Testis (tissue), 5 donors: ENCODE measurements at places on chromosomes 4 and X.
A peak's percentile ranks its signal among the peaks of the same experiment; 100 is the strongest.

DNA sequence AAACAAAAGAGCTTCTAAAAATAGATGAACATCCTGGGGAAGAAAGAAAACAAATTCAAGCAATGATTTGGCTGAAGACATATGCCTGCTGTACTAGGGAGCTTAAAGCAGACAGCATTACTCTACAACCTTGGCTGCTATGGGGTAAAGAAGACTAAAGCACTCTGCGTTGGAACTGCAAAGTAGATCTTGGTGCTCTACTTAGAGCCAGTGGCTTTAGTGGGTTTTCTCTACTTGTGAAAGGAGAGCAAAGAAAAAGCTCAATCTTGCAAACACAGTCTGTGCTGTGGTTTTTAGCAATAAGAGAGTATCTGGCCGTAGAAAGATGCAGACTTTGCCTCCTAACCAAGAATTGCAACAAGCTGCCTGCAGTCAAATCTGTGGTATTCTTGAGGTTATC lies 334.7 kb upstream of the NDST3 start:
- DNase-seq, result no peak

GRCh38 chr4:107482546-107482945 lies 237.5 kb downstream of the PAPSS1 start:
- no peak for DNase-seq

- DNase-seq, result no peak
These were observed 97.2 kb downstream of the ADAMTS3 start for GRCh38 chr4:72471816-72472215.

DNA sequence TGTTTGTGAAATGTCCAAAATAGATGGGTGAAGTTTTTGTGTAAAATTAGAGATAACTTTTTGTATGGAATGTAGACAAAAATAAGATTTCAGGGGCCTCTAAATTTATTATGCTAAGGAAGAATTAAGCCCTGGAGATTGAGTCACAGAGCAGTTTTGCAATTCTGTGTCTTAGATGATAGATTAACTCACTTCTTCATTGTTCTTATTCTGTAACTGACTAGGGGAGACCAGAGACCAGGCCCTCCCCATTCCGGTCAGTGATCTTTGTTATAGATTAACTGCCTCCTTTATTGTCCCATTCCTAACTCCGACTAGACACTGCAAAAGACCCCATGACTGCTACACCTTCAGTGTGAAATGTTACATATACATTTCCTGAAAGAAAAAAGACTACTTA lies 238.4 kb upstream of the TAPT1 start:
- DNase-seq, result no peak

DNA sequence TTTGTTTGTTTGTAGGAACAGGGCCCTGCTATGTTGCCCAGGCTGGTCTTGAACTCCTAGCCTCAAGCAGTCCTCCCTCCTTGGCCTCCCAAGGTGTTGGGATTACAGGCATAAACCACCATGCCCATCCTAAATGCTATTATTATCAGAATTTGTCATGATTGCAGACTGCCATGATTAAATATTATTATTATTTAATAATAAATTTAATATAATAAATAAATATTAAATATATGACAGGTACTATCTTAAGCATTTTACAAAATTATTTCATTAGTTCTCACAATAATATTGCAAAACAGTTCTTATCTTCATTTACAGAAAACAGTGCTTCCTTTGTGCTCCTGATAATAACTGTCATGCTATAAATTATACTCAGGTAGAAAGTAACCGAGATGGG lies 133.4 kb upstream of the JADE1 start:
- DNase-seq, result no peak

DNA sequence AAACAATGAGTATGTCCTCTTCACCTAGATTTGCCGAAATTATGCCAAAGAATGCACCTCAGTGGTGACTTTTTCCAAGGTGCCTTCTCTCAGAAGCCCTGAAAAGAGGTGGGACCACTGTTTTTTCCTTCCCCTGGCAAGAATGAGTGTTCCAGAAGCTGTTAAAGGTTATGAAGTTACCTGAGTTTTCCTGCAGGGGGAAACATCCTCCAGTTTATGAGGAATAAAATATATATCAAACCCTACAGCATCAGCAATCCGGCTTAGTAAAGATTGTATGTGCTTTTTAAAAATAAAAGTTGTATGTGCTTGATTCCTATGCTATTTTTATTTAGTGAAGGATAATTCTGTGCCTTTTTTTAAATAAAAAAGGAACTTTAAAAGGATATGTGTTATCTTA lies 73.3 kb downstream of the RBM46 start:
- no peak for DNase-seq

DNA sequence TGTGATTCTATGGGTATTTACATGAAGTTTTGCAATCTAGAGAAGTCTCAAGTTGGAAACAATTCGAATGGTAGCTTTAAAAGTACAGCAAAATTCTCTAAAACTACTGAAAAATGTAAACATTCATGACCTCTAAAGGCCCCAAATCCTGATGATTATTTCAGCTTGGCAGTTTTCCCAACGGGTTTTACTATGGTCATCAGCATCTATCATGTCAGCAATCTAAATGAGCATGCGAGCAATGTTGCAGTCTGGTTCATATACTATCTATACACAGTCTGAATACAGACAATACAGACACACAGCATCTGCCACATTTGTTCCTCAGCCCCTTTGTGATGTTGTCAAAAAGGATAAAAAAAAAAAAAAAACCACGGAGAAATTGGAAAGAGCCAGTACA lies 790.3 kb upstream of the HTR2C start:
- DNase-seq, result no peak

DNA sequence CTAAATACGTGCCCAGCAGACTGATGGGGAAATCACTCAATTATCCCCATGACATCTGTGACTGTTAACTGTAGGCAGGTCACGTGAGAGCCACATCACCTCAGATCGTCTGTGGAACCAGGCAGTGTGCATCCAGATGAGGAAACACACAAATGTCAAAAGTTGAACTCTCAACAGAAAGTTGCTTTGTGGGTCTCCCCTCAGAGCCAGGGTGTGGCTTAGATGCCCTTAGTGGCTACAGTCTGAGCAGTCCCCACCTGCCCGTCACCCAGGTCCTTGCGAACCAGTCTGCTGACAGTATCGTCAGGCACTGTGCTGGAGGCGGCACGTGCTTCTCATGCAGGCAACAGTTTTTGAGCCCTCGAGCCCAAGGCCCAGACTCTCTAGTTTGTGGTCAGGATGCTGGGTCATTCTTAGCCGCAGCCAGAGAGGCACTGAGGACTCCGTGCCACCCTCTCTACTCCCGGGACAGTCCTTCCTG lies 10.8 kb downstream of the TMEM187 start:
- no peak for DNase-seq

GRCh38 chr4:183961795-183962194 lies 56.7 kb downstream of the STOX2 start:
- no peak for DNase-seq

DNA sequence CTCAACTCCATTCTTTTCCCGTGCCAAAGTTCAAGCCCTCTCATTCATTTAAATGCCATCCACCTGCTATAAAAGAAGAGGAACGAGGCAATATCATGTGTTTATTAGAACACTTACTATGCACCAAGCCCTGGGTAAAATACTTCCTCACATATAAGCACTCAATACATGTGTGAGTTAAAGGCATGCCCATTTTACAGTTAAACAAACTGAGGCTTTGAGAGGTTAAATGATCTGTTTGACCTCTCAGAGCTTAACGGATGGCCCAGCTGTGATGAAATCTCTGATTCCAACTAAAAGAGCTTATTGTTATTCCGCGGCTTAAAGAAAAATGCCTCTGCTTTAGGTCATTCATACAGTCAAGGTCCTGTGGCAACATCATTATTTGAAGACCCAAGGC lies 124.3 kb downstream of the HS6ST2 start:
- DNase-seq, result no peak

GRCh38 chrX:6052111-6052745 lies 176.4 kb downstream of the NLGN4X start:
- DNase-seq, result no peak

DNA sequence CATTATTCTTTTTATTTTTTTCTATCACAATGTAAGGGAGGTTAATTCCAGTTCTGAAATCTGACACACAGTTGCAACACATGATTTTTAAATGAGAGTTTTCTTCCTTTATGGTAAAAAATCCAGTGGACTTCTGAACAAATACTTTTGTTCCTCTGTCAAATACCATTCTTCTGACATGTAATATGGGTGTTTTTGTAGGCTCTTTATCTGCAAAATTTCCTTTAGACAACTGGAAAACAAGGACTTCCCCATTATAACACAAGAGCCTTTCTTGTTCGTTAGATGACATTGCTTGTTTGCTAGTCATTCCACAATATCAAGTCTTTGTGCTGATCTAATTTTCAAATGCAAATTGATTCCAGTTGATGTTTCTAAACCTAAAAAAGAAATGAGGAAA lies 7.7 kb downstream of the FANCB start:
- no peak for DNase-seq

DNA sequence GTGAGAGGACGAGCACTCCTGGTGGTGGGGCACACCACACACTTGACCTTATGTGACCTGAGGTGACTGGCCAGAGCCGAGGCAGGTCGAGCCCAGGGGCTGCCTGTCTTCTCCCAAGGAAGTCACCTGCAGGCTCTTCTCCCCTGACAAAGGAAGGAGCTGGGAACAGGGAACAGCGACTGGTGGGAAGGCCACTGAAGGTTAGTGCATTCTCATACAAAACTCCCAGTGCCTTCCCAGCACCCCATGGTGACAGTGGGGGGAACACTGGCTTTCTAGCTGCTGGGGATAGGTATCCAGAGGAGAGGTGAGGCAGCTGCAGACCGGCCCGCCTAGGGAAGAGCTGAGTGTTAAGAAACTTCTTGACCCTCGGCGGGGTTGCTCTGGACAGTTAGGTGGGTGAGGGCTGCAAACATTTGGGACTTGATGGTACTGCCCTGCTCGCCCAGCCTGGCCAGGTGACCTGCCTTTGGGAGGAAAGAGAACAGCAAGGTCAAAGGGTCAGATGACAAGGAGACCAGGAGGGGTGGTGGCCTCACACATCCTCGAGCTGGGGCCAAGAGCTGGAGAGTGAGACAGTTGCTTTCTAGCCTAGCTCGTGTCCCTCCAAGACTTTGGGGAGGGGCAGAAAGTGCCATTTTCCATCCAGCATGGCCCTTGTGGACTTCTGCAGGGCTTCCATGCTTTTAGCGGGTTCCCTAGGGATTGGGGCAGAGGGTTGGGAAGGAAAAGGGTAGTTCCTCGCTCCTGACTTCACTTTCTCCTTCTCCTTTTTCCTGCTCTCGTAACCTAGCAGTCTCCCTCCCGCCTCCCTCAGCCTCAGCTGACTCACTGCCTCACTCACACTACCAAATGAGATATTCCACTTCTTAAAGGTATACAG lies 2.7 kb downstream of the NALF2 start:
- DNase-seq, result no peak

- DNase-seq, result no peak
These were observed 890.4 kb downstream of the SH3BGRL start for GRCh38 chrX:82092307-82092706.

DNA sequence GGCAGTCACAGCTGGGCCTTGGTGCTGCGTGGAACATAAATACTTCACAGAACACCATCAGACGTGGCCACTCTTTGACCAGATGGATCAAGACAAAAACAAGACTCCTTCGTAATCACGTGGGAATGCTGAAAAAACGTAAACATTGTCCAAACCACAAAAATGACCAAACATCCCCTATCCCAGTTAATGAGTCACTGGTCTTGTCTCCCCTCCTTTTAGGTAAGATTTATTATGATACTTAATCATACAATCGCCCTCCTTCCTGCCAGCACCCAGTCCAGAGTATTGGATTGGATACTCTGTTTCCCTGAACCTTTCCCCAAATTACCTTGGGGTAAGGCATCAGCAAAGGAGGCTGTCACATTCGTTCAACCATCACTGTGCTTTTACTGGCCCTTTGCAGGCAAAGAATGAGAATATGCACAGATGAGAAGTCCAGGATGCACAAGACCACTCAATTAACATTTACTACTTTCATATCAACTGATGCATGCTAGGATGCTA lies 601 bp upstream of the TCEANC start:
- no peak for DNase-seq

- DNase-seq, result no peak
These were observed 1.2 kb downstream of the CTSO start for GRCh38 chr4:155952501-155952901.

GRCh38 chrX:72102760-72103159 lies 29.0 kb downstream of the RTL5 start:
- DNase-seq, result no peak

DNA sequence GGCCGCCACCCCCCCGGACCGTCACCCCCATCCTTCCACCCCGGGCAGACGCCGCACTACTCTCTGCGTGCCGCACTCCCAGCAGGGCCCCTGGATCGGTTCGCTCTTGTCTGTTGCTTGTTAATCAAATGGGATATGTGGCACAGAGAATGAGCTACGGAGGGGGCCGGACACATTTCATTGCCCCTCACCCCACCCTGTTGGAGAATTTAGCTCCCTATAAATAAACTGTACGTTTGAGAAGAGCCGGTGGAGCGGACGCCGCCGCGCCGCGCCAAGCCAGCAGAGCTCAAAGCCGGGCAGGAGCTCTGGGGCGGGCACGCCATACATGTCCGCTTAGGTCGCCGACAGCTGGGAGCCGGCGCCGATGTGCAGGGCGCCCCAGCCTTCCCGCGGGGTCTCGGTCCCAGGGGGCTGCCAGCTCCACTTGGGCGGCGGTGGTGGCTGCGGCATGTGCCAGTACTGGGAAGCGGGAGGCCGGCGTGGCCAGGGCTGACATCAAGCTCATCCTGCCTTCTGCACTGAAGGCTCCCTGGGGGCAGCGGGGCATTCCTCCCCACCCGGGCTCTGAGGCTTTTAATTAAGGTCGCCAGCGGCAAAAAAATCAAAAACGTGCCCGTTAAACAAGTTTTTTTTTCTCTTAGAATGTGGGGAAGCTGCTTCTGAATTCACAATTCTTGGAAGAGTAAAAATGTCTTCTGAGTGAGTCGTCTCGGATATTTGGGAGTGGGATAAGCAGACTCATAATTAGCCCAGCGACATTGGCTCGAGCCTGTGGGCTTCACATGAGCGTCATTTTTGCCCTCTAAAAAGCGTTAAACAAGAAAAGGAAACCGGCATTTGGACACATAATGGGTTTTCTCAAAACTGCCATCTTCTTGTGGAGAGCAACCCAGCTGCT lies 1.1 kb upstream of the PCDH19 start:
- DNase-seq, result no peak

- peak; percentile 78 for DNase-seq
These were observed 256.9 kb downstream of the ADAMTS3 start for GRCh38 chr4:72312032-72312650.

GRCh38 chrX:16924631-16925480 lies 21.6 kb upstream of the REPS2 start:
- DNase-seq, result no peak

DNA sequence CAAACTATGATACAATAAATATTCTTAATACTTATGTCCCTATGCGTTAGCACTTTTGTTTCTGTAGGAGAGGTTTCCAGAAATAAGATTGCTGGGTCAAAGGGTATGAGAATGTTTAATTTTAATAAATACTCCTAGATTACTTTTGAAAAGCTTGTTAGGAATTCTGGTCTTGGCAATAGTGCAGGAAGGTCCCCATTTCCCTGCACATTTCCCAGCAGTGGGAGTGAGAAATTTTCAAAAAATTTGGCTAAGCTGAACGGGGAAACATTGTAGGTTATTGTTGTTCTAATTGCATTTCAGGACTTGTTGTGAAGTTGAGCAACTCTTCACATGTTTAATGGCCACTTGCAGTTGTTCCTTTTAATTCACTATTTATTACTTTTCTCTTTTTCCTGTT lies 27.1 kb downstream of the IGFBP7 start:
- DNase-seq, result no peak
